ENCODE measurements at places on chromosomes 5 and 9. TPM values are rescaled to one million over a fixed set of nuclear protein-coding genes. Genes with fewer than 3 reads are reported as not detected.

DNA sequence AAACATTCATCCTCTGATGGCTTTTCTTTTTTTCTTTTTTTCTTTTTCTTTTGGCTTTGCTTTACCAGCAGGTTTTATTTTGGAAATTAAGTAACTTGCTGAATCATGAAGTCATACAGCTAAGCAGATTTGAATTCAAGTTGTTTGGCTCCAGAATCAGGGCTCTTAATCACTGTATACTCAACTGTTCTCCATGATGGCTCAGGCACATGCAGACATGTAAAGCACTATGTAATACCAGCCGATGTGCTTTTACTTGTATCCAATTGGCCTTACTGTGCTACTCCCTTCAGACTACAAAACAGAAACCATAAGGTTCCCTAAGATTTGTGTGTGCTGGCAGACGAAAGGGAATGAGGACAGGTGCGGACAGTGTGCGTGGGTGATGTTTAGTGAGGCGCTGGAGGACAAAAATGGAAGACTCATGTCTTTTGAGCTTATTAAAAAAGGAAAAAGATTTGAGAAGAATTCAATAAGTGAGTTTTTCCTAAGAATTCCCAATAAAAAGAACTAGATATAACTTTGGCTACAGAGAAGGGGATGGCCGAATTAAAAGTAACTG lies 44.7 kb upstream of the OTP start:
- peak; percentile 15 for DNase-seq

SHOC1 gene
- 0.26 TPM for polyA plus RNA-seq

DNA sequence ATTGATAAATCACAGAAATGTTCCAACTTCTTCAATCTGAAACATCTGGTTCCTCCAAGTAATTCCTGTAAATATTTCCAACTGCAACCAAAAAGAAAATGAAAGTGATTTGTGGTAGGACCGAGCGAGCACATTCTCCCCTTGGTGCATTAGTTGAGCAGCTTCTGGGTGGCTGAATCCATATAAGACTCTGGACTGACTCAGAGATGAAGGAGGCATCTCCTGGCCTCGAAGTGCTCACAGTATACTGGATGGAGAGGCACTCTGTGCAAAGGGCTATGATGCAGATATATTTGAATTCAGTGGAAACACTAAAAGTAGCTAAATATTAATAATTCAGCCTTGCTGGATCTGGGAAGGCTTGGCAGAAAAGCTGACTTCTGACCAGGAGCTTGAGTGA lies 265.0 kb downstream of the MARCHF11 start:
- DNase-seq, result no peak

DNA sequence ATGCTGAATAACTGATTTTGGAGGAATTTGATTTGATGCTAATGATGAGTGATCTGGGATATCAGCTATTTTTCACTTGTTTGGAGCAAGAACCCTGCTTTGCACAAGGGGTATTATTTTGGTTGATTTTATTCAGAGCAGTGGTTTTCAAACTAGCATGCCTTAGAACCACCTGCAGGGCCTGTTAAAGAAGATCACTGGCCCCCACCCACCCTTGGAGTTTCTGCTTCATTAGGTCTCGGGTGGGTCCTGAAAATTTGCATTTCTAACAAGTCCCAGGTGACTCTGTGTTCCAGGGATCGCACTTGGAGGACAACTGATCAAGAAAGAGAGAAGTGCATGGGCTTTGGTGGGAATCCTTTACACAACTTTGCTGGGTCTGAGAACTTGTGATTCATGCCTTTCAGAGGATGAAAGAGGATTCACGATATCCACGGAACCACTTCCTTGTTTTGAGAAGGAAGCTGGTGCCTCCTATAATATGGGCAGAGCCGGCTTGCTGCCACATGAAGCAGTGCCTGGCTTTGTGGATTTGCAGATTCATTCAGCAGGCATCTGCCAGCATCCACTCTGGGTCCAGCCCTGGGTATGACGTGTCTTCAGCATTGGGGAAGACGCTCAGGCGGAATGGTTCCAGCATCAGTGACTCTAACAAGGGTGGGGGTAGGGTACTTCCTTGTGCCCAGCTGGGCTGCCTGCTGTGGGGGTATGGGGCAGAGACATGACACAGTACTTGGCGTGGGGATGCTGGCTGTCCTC lies 106.6 kb upstream of the PITX1 start:
- no peak for DNase-seq

DNA sequence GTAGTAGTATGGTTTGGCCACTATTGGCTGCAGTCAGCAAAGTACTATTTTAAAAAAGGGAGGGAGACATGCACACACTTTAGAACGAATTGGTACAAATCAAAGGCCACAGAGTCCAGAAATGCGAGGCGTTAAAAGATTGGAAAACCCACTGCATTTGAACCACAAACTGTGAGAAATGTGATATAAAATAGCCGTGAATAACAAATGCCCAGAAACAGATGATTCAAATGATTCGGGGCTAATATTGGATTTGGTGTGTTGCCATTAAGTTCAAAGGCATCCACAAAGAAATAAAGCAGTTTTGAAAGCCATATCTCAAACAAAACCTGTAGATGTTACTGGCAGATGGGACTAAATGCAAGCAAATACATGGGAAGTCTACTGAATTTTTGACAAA lies 140.9 kb upstream of the HMHB1 start:
- no peak for DNase-seq

GRCh38 chr9:124615100-124615742 lies 108.0 kb upstream of the NR5A1 start:
- DNase-seq, result no peak

DNA sequence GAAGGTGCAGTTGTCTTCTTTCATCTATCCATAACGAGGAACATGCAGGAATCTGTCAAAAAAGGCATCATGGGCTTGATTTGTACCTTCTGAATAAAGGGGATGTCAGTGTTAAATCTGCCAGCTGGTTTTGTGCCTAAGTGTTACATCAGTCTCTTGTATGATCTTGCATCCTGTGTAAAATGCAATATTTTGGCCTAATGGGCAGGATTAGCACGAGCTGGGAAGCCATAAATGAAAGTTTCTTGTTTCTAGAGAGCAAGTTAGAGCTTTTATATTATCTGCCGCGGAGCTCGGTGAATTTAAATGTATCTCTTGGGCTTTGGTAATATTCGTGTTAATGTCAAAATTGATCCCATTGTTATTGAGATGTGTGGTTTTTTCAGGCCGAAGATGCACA lies 526.1 kb upstream of the WWC1 start:
- DNase-seq, result peak; percentile 14

- DNase-seq, result no peak
Observed at GRCh38 chr5:127596501-127596900, 52.4 kb upstream of the CTXN3 start.

DNA sequence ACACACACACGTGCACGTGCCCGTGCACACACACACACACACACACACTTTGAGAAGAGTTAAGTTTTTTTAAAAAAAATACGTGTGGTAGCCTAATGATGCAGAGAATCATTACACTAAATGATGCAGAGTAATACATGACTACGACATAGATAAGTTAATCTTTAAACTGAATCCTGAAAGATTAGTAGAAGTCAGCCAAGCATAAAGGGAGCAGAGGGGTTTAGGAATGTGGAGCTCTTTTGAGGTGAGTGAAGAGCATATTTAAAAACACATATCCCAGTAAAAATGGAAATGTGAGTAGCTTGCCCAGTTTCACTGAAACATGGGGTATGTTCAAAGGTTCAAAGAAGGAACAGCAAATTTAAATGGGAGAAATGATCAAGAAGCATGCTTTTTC lies 61.3 kb upstream of the TYRP1 start:
- no peak for DNase-seq

DNA sequence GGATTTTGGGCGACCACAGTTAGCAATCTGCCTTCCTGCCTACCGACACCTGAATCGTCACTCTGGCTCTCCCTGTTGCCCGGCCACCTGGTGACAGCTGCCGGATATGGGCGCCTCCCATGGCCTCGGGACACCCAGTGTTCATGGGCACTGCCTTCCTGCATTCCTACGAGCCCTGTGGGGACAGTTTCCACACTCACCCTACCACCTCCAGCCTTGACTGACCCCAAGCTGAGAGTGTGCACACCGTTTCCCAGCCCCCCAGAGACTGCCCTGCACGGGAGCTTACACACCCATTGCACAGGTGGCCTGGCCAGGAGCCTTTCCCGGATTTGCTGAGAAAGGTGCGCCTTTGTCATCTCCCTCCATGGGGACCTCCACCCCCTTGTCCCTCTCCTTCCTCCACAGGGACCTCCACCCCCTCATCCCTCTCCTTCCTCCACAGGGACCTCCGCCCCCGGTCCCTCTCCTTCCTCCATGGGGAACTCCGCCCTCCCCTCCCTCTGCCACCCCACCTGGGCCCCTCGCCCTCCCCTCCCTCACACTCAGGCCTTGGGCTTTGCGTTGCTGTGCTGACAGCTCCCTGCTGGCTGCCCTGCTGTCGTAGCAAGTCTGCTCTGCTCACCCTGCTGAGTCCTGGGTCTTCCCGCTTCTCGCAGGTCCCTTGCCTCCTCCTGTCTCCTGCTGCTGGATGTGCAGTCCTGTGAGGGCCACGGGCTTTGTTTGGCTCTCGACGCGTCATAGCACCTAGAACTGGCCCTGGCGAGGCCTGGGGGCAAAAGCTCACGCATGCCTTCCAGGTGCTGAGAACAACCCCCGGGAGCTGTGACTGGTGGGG lies 48.4 kb downstream of the MRPL36 start:
- no peak for DNase-seq

GRCh38 chr9:37324261-37324683 lies 98.2 kb upstream of the GRHPR start:
- DNase-seq, result no peak

ECM2 gene
- 18.0 TPM for polyA plus RNA-seq

DNA sequence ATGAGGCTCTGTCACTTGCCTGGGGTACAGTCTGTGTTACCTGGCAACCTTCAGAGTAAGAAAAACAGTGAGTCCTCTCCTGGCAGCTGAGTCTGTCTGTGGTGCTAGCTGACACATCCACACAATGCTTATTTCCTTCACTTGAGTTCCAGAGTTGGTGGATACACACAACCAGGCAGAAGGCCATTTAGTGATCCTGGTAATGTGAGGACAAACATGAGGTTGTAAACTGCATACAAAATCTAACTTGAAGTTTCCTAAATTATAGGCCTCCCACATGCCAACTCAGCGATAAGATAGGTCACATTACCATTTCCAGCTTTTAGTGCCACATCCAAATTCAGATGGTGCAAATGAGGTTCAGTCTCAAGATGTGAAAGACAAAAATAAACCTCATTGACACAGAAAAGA lies 125.5 kb downstream of the DCP2 start:
- no peak for DNase-seq

FUT7 gene
- 0.10 TPM for polyA plus RNA-seq

DNA sequence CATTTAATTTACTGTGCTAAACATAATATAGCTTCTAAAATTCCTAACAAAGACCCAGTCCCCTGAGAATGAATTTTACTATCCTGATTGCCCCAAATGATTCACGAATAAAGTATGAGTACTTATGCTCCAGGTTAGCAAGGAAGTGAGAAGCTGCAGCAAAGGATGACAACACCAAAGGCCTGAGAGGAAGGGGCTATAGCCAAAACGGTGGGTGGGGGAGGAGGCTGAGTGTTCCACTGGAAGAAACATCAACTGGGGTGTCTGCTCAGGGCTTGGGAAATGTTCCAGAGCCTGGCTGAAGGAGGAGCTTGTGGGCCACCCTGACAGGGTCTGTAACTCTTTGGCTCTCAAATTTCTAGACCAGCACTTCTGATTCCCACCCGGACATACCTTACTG lies 157.3 kb downstream of the ADAMTS12 start:
- peak; percentile 56 for DNase-seq

LEAP2 gene
- polyA plus RNA-seq, result 2.6 TPM

DNA sequence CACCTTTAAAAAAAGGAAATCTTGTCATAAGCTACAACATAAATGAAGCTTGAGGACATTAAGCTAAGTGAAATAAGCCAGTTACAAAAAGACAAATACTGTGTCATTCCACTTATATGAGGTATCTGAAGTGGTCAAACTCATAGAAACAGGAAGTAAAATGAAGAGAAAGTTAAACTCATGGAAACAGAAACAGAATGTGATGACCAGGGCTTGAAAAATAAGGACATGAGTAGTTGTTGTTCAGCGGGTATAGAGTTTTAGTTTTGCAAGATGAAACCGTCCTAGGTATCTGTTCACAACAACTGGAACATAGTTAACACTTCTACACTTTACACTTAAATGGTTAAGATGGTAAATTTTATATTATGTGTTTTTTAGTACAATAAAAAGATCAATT lies 47.8 kb upstream of the SLC1A3 start:
- no peak for DNase-seq

DNA sequence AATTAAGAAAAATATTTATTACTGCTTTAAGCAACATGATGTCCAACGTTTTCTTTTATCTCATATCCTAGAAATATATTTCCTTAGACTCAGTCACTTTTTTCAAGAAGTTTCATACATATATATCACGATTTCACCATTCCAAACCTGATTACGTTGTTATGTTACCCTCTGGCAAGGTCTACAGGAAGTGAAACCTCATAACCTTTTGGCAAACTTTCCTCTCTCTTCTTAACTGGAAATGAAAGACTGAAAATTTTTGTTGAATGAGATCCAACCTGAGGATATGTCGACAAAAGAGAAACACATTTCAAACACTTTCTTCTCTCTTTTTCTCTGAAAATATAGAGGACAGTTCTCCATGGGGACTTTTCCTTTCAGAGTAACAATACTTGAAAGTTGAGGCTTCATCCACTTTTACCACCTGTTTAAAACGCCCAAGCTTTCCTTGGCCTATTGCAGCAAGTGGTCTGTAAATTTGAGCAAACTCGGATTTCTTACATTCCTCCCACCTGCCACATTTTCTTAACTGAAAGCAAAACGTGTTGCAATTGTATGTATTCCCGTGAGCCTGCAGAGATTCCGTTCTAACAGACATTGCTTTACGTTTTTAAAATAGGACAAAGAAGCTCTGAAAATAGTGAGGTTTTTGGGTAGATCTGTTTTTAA lies 298.1 kb downstream of the CETN3 start:
- DNase-seq, result no peak

- DNase-seq, result no peak
Observed at GRCh38 chr9:16085167-16085726, 532.4 kb downstream of the CCDC171 start.

GRCh38 chr9:135683401-135684034 lies 15.8 kb downstream of the SOHLH1 start:
- no peak for DNase-seq

- no peak for DNase-seq
Observed at GRCh38 chr5:175718401-175719108, 60.7 kb downstream of the HRH2 start.

All from hindlimb muscle (tissue), 1 donor.